ENCODE measurements at places on chromosomes 4 and X. TPM values are rescaled to one million over a fixed set of nuclear protein-coding genes. Genes with fewer than 3 reads are reported as not detected.

Gene USP9X
- total RNA-seq: 84.0 TPM

Gene GPC4
- 17.3 TPM for total RNA-seq

Gene KCTD8
- 1.4 TPM for total RNA-seq

Gene CBLL2
- total RNA-seq: not detected

Gene ANXA10
- not detected for total RNA-seq

- DNase-seq: no peak
These were observed 110.3 kb upstream of the MAP3K15 start for GRCh38 chrX:19625612-19626011.

Data from posterior vena cava (tissue), 2 donors.